Kasumi-1 (cell line): ENCODE measurements at places on chromosomes 7 and 10.

DNA sequence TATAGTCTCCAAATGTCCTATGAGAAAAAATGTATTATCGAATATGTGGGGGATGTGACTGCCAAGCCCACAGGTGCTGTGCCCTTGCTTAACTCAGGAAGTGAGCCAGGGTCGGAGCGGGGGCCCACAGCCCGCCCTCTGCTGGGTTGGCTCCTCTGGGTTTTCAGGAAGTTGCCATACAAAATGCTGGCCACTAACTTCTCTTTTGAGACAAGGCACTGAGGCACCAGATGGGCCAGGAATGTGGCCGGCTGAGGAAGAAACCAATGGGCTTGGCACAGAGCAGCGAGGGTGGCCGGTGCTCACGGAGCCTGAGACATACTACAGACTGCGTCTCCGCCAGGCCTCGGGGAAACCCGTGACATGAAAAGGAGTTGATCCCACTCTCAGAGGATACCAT, 58.9 kb downstream of the FAM53B start:
- peak; percentile 87 for DNase-seq

- no peak for DNase-seq
Measured at GRCh38 chr10:43574001-43574892, at the start of gene ZNF239. Gene ZNF239 (minus strand): TSS chr10:43574616. CDS start chr10:43558079, 16,537 bp downstream.

GRCh38 chr10:29387269-29387668, 98.4 kb downstream of the LYZL1 start:
- no peak for DNase-seq

DNA sequence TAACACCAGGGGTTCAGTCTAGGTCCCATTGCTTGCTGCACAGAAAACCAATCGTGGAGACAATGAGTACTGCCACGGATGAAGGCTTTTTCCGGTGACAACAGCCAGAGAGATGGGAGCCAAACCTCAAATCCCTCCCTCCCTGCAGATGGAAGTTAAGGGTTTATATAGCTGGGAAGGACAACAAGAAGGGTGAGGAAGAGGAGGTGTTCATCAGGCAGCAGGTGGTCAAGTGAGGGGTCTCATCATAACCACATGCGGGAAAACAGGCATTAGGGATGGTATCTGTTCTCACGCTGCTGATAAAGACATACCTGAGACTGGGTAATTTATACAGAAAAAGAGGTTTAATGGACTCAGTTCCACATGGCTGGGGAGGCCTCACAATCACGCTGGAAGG, 91.3 kb downstream of the MKX start:
- DNase-seq: no peak

- no peak for DNase-seq
Measured at GRCh38 chr7:7719236-7719635, 829 bp upstream of the RPA3 start.

DNA sequence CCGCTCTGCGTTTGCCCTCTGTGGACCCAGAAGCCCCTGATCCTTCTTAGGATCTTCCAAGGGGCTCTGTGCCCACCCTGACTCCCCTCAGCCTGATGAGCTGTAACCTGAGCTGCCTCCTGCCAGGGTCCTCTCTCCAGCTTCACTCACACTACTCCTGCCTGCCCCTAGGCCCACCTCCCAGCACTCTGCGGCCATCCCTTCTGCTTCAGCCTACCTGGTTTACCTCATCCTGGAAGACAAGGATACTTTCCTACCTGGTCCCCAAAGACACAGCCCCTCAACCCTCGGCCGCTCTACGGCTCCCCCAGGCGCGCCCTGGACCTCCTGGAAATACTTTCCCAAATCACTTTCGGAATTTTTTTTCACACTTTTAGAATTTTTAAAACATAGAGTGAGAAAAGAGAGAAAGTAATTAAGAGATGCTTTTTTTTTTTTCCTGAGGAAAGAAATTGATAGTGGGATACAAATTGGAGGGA, 6.4 kb upstream of the ZNF862 start:
- no peak for DNase-seq

DNA sequence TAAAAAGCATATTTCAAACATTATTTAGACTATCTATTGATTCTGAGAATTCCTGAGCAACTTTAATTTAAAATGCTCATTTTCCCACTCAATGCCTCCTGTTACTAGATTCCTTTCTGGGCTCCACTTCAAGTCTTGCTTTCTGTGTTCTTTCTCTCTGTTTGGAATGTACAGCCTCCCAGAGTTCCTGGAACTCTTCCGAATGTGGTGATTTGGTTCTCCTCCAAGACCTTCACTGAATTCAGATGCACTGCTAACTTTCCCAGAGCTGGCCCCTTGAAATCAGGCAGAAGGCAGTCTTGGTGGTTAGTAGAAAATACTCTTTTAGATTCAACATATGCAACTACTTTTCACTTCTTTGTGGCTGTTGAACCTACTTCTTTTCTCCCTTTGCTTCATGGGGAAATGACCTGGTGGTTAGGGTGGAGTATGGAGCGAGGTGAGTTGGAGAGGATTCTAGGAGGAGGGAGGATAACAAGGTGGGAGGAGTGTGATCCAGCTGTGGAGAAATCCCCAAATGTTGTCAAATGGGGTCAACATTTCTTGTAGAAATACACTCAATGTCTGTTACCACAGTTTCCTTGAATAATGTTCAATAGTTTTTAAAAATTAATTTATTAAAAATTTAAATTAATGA, 27.9 kb upstream of the CCDC7 start:
- no peak for DNase-seq

DNA sequence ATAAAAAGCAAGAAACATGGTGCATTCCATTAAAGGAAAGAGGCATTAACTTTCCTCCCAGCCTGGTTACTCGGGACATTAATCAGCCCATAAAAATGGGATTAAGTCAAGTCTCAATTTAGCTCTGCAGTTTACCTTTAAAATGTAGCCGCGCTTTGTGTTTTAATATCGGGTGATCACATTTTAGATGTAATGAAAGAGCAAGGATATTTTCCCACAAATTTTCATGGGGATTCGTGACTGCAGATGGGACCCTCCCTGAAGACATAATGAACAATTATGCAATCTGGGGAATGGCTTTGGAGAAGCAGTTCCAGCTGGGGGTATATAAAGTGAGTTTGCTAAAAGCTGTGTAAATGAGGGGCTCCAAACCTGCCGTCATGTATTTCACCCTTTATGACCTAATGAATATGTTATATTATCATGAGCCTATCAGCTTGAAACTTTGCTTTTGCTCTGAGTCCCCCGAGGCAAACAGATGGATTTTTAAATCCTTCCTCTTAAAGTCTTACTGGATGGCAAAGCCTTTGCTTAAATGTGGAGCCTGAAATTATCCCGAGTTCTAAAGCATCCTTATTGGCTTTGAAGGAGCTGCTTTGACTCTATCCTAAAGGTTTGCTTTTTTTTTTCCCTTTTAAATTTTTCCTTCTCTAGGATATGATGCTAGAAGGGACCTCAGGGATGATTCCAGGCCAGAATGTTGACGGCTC, 31.8 kb downstream of the BAMBI start:
- DNase-seq: no peak

- peak; percentile 57 for DNase-seq
Measured at GRCh38 chr10:48885376-48885775, 54.3 kb downstream of the LRRC18 start.

DNA sequence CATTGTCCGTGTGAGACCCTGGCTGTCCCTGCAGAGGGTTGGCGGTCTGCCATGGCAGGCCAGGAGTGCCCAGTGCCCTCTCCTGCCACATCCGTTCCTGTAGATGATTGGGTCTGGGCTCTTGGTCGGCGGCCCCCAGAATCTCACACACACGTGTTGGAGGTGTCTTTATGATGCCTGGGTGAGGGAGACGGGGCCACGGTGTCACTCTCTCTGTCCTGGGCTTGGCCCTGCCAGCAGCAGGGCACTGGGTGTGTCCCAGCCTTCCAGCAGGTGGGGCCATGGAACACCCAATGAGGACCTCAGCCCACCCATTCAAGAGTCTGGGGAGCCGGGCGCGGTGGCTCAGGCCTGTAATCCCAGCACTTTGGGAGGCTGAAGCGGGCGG, 30.2 kb downstream of the UNC5B start:
- no peak for DNase-seq

GRCh38 chr7:90723866-90724265, 127.7 kb downstream of the CDK14 start:
- DNase-seq: no peak
